Activated CD4-positive, alpha-beta T cell treated with anti-CD3 and anti-CD28 coated beads for 1 hour (primary cell): ENCODE measurements at places on chromosomes 7 and 10.

DNA sequence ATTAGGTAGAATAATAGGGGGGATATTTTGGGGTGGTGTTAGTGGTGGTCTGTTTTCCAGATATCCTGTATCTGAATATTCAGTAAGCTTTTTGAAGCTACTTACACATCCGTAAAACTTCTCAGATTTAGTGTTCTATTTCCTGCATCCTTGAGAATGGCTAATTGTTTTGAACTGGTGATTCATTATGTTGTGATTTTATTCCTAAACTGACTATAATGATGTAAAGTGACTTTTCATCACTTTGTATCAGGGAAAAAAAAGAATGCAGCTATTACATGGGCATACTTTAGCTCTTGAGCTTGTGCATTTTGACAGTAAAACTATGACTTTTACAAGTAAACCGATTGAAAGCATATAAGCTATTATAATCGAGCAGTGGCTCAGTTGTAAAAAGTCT, 18.2 kb downstream of the WAC start:
- no peak for DNase-seq

- DNase-seq: peak; percentile 51
Measured at GRCh38 chr10:124719213-124719851, 24.8 kb downstream of the FAM53B start.

GRCh38 chr7:155759740-155760430, 52.4 kb downstream of the SHH start:
- no peak for DNase-seq

DNA sequence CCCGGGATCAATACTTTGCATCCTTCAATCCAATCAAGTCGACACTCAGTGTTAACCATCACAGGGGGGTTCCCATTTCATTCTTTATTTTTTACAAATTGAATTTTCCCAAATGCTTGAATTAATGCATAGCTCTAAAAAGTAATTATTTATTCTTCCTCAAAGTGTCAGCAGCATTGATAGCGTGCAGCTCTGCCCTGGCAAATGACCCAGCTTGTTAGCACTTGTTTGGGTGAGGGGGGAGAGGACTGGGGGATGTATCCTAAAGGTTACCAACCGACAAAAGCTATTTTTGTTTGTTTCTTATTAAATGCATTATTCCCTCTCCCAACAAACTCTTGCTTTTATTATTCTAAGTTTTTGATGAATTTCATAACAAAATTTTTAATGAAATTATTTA, 27.0 kb upstream of the ELMO1 start:
- no peak for DNase-seq

GRCh38 chr10:122422266-122422989, 32.0 kb upstream of the ARMS2 start:
- no peak for DNase-seq

DNA sequence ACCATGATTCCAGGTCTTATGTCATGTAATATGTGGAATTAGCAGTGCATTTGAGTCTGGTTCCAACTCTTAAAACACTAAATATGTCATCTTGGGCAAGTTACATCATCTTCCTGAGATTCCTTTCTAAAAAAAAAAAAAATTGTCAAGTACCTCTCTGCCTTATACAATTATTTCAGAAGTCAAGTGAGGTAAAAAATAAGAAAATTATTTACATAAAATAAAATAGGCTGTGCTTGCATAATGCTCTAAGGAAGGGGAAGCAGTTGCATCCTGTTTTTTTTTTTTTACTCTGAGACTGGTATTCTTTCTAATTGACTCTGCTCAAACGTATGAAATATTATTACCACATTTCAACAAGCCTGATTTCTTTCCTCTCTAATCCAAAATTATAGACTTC, 55.1 kb upstream of the SEMA3A start:
- no peak for DNase-seq

- DNase-seq: no peak
Measured at GRCh38 chr10:52391927-52392602, 78.0 kb downstream of the DKK1 start.

- DNase-seq: no peak
Measured at GRCh38 chr10:125417605-125418004, 257.2 kb upstream of the CTBP2 start.

DNA sequence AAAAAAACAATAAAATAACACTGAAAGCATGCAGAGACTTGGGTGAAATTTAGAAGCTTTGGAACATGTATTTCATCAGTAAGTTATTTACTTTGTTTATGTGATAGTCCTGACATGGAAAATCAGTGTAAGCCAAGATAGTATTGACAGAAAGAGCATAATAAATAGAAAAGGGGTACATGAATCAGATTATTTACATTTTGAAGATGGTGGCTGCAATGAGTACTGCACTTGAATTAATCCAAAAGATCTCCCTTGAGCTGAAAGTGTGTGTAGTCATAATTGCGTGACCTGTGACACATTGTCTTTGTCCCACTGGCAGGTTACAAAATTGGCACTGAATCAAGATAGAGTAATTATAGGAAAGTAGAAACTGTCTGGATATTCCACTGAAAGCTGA, 562.9 kb downstream of the GFRA1 start:
- no peak for DNase-seq

DNA sequence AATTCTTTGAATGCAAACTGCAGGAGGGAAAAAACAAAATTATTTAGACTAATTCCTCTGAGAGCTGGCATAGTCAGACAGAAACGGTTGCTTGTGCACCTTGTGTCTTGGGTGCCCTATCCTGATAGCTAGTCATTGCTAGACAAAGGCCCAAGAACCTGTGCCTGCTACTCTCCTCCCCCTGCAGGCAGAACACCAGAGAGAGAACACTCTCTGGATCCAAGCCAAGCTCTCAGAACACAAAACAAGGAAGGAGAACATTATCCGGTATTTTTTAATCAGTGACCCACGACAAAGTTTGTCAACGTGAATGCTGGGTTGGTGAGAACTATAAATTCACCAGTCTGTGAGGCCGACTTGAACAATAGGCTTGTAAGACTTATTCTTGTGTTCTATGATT, 18.8 kb upstream of the PPP1R9A start:
- no peak for DNase-seq

- DNase-seq: no peak
Measured at GRCh38 chr10:123651421-123652047, 14.6 kb upstream of the GPR26 start.

DNA sequence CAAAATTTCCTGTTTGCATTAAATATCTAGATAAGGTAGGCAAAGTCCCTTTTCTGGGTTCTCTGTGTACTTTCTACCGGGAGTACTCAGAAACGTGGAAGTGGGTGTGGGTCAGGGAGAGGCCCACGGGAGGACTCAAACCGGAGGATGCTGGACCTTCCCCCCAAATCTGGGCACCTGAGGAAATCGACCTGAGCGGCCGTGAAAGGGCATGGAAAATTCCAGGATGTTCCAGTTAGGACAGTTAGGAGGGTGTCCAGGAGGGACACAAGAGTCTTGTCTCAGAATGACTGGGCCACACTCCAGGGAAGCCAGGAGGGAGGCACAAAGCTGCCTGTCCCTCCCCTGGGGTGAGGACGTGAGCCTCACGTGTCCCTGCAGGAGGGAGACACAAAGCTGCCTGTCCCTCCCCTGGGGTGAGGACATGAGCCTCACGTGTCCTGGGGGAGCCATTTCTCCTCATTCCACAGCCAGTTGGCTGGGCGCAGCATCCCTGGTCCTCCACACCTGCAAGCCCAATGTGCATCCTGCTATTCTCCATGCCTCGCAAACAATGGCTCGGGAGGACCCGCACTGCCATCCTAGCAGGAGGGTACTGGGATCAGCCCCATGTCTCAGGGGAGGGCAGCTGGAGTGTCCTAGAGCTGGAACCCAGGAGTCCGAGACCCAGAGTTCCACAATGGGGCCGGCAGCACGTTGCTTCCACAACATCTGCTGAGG, 190.5 kb upstream of the PPP2R2D start:
- no peak for DNase-seq

DNA sequence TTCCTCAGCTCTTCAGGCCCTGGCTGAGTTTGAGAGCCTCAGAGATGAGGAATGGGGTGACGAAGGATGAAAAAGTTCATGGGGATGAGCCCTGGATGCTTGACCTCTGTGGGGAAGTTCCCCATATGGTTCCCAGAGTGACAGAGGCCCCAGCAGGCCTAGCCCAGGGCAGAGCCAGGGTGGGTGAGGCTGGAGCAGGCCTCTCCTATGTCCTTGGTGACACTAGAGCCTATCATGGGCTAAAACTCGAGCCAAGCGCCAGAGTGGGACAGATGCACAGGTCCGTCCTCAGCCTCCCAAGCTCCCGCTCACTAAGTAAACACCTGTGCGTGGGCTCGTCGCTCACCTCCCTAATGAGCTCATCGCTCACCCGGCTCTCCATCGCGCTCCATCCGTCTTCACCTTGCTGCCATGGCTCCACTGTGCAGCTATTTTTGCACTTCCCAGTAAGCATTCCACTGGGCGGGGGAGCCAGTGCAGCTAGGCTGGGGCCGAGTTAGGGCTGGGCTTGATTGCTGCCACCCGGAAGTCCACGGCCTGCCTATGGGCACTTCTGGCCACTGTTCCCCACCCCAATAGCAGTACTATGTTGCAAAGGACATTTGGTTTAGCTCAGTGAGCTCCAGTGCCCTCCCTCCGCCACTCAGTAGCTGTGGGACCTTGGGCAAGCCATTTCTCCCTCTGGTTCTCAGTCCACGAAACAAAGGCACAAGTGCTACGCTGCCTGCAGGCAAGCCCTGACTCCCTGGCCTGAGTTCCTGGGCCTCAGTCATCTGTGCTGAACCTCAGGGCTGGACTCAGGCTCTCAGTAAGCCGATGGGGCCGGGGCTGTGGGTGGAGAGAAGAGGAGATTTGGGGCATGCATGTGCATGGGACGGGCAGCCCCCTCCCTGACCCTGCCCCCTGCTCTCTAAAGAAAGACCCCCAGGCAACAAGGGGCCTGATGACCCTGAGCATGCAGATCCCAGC, 117.3 kb upstream of the PCBD1 start:
- DNase-seq: no peak

DNA sequence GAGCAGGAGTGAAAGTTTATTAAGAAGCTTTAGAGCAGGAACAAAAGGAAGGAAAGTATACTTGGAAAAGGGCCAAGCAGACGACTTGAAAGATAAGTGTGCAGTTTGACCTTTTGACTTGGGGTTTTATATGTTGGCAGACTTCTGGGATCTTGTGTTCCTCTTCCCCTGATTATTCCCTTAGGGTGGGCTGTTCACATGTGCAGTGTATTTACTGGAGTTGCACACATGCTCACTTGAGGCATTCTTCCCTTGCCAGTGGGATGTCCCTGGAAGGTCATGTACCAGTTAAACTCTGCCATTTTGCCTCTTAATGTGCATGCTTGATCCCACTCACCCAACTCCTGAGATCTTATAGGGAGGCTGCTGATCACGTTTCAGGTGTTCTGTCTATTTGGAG, 23.4 kb upstream of the ARHGAP12 start:
- DNase-seq: no peak

DNA sequence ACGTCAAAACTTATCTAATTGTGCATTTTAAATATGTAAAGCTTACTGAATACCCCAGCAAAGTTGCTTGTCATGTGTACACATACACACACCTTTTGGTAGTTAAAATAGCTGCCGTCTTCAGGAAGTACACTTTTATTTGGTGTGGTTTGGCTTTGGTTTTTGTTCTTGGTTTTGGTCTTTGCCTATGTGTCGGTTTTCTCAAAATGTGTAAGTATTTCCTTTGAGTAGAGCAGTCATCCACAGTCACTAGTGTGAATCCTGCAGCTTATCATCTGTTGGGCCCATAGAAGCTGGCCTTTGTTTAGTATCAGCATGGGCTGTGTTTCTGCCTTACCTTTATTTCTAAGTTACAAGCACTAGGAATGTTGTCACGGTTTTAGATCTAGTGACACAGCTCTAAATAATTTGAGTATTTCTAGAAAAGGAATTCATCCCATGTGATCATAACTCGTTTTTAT, 35.3 kb downstream of the NET1 start:
- no peak for DNase-seq

DNA sequence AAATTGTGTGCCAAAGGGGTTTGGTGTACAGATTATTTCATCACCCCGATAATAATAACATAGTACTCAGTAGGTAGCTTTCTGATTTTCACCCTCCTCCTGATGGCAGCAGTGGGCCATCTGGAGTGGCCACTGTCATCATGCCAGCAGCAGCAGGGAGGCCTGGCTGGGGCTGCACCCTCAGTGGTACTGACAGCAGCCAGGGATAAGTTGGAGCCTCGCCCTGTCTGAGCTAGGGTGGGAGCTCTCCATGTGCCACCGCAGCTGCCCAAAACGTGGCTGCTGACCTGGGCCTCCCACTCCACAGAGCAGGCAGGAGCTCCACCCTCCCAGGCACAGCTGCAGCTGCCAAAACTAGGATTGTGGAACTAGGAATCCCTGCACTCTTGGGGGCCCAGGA, 700.8 kb upstream of the KCND2 start:
- no peak for DNase-seq

DNA sequence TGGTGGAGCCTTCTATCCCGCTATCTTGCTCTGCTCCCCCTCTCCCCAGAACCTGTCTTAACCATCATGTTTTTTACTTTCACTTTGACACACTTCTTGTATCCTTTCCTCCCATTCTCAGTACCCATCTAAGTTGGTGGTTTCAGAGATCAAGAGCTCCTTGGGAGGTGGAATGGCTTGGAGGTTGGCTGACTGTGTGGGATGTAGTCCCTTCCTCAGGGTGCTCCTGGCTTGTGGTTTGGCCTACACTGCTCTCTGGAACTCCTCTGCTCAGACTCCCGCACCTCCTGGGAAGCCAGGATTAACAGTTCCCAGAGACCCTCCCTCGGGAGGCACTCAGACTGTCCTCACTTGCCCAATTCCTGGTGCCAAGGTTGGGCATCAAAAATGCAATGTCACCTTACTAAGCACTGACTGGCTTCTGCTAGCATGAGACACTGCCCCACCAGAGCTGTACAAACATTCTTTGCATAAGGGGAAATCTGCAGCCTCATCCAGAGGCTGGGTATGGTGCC, 93.1 kb upstream of the NAMPT start:
- DNase-seq: no peak

DNA sequence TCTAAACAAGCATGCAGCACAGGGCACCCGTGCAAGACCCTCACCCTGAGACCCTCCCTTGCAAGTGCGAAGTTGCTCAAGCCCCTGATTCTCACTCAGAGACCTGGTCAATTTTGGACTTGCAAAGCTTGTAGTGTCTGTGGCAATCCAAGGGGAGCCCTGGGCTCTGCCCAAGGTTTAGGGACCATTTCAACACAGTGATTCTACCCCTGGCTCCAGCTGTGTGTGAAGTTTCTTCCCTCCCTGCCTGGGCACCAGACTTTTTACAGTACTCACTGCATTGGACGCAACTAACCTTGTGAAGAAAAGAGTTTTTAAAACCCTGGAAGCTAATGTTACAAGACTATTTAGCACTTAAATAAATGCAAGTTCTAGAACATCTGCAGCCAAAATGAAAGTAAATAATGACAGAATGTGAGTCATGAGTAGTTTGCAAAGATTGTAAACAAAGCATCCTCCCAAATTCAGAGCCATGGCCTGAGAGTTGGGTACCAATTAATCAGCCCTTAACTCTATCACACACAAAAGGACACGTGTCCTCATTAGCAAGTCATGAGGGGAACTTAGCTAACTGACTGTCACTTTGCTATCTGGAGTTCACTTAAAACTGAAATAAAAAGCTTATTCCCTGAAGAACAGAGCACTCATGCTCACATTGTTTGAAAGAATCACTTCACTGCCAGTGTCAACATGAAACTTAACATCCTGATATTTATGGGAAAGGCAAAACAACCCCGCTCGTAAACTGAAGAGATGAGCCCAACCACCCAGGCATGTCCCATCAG, 48.1 kb downstream of the RGS10 start:
- no peak for DNase-seq
